ENCODE measurements at places on chromosomes 1 and 21. TPM values are rescaled to one million over a fixed set of nuclear protein-coding genes. Genes with fewer than 3 reads are reported as not detected.

DNA sequence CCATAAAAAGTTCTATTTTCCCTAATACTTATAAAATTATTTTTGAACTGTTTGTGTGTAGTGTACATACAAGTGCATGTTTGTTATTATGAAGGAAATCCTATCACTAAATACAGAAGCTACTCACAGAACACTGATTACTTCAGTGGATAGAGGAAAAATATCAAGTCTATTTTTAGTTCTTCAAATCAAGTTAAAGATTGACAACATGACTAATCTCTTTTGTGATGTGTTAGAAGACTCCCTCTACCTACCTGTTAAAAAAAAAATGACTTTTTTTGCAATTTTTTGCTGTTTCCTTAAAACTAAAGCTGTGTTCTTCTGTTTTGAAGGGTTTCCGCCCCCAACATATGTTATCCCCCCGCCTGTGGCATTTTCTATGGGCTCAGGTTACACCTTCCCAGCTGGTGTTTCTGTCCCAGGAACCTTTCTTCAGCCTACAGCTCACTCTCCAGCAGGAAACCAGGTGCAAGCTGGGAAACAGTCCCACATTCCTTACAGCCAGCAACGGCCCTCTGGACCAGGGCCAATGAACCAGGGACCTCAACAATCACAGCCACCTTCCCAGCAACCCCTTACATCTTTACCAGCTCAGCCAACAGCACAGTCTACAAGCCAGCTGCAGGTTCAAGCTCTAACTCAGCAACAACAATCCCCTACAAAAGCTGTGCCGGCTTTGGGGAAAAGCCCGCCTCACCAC lies 45.5 kb downstream of the NCF2 start:
- no peak overlapping the region for H3K4me3 ChIP-seq
- no peak for DNase-seq
- no peak overlapping the region for H3K27ac ChIP-seq
- H3K27me3 ChIP-seq, result no peaks in the 10 kb centered on the region
- no peaks in the 10 kb centered on the region for H3K4me1 ChIP-seq

GRCh38 chr1:61378494-61379180 lies 296.3 kb downstream of the NFIA start:
- H3K27ac ChIP-seq, result no peak overlapping the region
- peaks cover 6% of the 10 kb centered on the region for H3K36me3 ChIP-seq
- no peak for DNase-seq
- no peaks in the 10 kb centered on the region for H3K4me1 ChIP-seq
- no peaks in the 10 kb centered on the region for H3K27me3 ChIP-seq
- H3K4me3 ChIP-seq, result no peak overlapping the region

DNA sequence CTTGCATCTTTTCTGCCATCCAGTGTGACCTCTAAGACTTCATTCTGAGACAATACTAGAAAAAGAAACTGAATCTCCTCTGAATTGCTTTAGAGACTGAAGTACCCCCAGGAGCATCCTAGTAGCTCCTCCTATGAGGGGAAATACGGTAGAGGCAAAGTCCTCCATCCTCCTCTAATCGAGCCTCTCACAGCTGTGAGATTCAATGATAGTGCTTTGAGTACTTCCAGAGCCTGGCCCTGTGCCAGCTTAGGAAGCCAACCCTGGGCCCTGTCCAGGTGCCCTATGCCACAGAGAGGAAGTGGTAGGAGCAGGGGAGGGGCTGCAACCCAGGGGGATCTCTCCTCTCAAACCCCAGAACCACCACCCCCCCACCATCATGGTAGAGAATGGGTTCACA lies 10.7 kb downstream of the RORC start:
- H3K27ac ChIP-seq, result no peak overlapping the region
- H3K27me3 ChIP-seq, result no peaks in the 10 kb centered on the region
- no peaks in the 10 kb centered on the region for H3K36me3 ChIP-seq
- peaks cover 10% of the 10 kb centered on the region for H3K4me1 ChIP-seq

Gene MPL
- polyA plus RNA-seq, result not detected

Gene STRIP1
- polyA plus RNA-seq, result 33.6 TPM

Measured in CD14-positive monocyte (primary cell).